Tibial nerve (tissue), 4 donors: ENCODE measurements at places on chromosomes 3 and 15. TPM values are rescaled to one million over a fixed set of nuclear protein-coding genes. Genes with fewer than 3 reads are reported as not detected.
A peak's percentile ranks its signal among the peaks of the same experiment; 100 is the strongest.

GRCh38 chr15:101092156-101092866 lies 159.5 kb downstream of the CHSY1 start:
- DNase-seq = no peak

DNA sequence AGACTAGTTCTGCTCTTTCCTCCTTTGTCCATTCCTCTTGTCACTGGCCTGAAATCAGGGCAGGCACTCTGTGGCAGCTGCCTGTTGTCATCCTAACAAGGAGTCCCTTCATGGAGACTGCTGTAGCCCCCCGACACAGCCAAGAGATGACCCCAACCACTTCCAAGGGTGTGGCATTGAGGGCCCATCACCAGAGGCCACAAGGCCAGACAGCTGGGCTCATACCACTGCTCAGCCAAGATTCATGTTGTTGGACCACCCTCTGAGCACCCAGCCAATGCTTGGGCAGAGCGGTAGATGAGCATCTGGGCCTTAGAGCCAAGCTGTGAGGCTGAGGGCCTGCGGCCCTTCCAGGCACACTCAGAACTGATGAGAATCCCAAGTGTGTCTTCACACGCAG lies 85.4 kb downstream of the EPHB1 start:
- no peak for DNase-seq

Gene A4GNT
- not detected for total RNA-seq

- peak; percentile 26 for DNase-seq
Observed at GRCh38 chr3:33277193-33277882, at the start of gene FBXL2. FBXL2 (plus strand) TSS chr3:33277442; CDS start chr3:33277513, 71 bp downstream.

Gene SPINT1
- total RNA-seq = 2.9 TPM

GRCh38 chr15:52098323-52098722 lies 14.3 kb downstream of the BCL2L10 start:
- no peak for DNase-seq

DNA sequence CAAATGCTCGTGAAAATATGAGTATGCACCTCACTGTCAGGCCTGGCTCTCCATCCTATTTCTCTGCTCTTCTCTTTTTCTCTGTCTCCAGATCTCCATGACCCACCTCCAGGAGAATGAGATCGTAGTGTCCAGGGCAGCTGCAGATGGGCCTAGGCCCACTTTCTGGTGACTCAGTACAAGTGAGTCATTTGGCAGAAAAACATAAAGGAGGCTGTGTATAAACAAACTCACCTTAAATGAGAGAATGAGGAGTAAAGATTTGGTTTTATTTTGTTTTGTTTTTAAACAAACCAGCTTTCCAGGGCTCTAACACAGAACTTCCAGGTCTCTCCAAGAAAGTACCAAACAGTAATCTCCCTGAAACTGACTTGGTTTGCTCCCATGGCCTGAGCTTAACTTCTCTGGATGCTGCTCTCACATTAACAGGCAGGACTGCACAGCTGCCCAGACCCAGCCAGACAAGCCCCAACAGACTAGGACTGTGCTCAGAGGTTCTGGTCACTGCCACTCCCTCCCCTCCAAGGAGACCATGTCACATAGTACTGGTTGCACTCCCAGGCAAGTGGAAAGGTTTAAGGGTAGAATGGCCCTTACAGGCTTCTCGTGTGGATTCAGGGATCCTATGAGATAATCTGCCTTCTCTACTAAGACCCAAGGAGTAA lies 1.5 kb upstream of the HEG1 start:
- no peak for DNase-seq

GRCh38 chr3:6721491-6721890 lies 139.4 kb upstream of the GRM7 start:
- DNase-seq = no peak
